ENCODE measurements at places on chromosomes 5 and 9. TPM values are rescaled to one million over a fixed set of nuclear protein-coding genes. Genes with fewer than 3 reads are reported as not detected.

Gene ENTPD2
- total RNA-seq, result 2.4 TPM

Gene GRXCR2
- not detected for total RNA-seq

Gene EDIL3
- 29.7 TPM for total RNA-seq

Gene CEL
- total RNA-seq, result 1.4 TPM

Gene CDX1
- 0.29 TPM for total RNA-seq

Gene DND1
- 0.28 TPM for total RNA-seq

Gene GFM2
- total RNA-seq, result 55.7 TPM

DNA sequence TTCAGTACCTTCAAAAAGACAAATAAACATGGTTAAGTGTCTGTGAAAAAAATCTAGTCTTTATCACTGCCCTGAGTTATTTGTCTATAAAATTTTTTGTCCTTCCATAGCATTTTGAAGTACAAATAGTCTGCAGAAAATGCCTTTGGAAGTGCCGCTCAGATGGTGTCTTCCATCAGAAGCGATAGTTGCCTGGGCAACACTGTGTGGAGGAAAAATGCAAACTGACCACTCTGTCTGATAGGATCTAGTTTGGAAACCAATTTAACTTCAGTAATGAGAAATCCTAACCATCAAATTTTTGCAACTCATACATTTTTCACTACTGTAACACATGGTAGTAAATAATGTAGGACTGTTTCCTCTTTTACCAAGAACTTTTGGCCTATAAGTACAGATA lies 449.9 kb downstream of the PRELID2 start:
- DNase-seq, result no peak
- H3K36me3 ChIP-seq, result no peaks in the 10 kb centered on the region
- H3K4me1 ChIP-seq, result no peaks in the 10 kb centered on the region
- no peaks in the 10 kb centered on the region for H3K27me3 ChIP-seq
- no peak overlapping the region for H3K4me3 ChIP-seq

- DNase-seq, result no peak
- H3K27ac ChIP-seq, result no peak overlapping the region
- no peak overlapping the region for H3K4me3 ChIP-seq
Measured at GRCh38 chr5:172370648-172371545, 83.4 kb downstream of the SH3PXD2B start.

GRCh38 chr9:119221276-119221675 lies 148.0 kb downstream of the BRINP1 start:
- no peak overlapping the region for H3K27ac ChIP-seq
- no peak overlapping the region for H3K4me3 ChIP-seq
- no peaks in the 10 kb centered on the region for H3K27me3 ChIP-seq
- H3K4me1 ChIP-seq, result no peaks in the 10 kb centered on the region
- no peak for DNase-seq
- no peaks in the 10 kb centered on the region for H3K36me3 ChIP-seq

GRCh38 chr9:27352457-27353165 lies 55.7 kb upstream of the EQTN start:
- H3K27me3 ChIP-seq, result no peaks in the 10 kb centered on the region
- H3K36me3 ChIP-seq, result no peaks in the 10 kb centered on the region
- no peak for DNase-seq
- H3K4me1 ChIP-seq, result no peaks in the 10 kb centered on the region
- H3K27ac ChIP-seq, result peak overlapping the region; percentile 75
- no peak overlapping the region for H3K4me3 ChIP-seq

- no peak overlapping the region for H3K27ac ChIP-seq
- no peaks in the 10 kb centered on the region for H3K27me3 ChIP-seq
- H3K4me1 ChIP-seq, result no peaks in the 10 kb centered on the region
- no peak overlapping the region for H3K4me3 ChIP-seq
- no peak for DNase-seq
- H3K36me3 ChIP-seq, result no peaks in the 10 kb centered on the region
Measured at GRCh38 chr5:174273325-174273724, 227.8 kb downstream of the NSG2 start.

DNA sequence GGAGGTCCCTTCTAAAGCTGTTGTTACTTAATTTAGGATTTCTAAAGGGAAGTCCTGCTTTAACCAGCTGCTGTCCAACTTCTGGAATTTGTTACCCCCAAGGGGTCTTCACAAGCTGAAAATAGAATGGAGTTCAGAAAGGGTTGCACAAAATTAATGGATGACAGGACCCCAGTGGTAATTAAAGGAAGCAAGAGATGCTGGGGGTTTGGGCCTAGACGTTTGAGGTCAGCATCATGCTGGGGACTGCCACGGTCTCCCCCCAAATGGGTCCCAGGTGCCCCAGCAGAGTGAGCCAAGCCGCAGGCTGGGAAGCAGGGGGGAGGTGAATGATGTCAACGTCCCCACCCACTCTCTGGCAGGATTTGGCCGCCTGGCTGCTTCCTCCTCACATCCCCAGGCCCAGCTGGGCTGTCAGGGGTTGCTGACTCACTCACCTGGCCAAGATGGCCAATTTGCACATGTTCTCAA lies 97.5 kb upstream of the ARAP3 start:
- peak; percentile 83 for DNase-seq
- peaks cover 8% of the 10 kb centered on the region for H3K4me1 ChIP-seq
- no peak overlapping the region for H3K4me3 ChIP-seq
- H3K27me3 ChIP-seq, result no peaks in the 10 kb centered on the region

- no peaks in the 10 kb centered on the region for H3K4me1 ChIP-seq
- H3K27me3 ChIP-seq, result no peaks in the 10 kb centered on the region
- no peak for DNase-seq
- H3K4me3 ChIP-seq, result no peak overlapping the region
- H3K36me3 ChIP-seq, result no peaks in the 10 kb centered on the region
Measured at GRCh38 chr5:116497631-116498030, 77.0 kb downstream of the SEMA6A start.

DNA sequence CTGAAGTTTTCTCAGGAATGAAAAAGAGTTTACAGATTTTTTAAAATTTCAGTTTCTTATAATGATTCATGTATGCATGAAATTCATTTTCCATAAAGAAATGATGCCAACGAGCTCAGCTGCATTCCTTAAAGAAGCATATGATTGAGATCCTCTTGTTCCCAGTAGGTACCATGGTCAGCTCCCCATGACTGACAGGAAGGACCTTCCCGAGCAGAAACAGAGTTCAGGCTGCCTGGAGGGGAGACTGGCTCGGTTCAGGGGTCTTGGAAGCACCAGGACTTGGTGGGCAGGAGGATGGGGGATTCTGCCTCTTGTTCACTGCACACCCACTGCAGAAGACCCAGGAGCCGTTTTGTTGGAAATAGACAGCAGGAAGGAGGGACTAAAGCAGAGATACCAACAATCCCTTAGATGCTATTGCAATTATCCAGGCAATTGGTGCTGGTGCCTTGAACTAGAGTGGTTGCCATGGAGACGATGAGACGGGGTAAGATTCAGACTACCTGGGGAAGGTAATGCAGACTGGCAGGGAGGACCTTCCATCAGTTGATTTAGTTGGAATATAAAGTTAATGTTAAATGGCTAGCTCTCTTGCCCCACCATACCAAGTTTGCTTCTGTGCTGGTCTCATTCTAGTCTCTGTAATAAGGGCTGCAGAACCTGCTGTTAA lies 447.8 kb downstream of the MTRR start:
- no peaks in the 10 kb centered on the region for H3K27me3 ChIP-seq
- no peaks in the 10 kb centered on the region for H3K4me1 ChIP-seq
- no peak overlapping the region for H3K27ac ChIP-seq
- no peak for DNase-seq

DNA sequence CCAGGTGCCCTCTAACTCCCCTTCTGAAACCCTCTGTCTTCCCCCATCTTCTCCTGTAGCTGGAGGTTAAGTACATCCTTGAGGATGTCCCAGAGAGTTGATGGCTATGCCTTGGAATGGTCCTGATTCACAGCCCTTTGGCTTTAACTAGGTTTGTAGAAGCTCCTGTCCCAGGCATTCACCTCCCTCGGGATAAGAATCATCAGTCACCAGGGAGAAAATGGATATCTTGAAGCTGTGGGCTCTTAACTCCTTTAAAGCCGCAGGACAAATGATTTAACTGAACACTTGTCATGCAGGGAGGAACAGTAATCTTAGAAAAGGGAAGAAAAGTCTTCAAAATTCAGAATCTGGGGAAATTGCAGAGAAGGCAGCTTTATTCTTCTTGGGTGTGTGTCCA lies 139.9 kb downstream of the PSAT1 start:
- no peak for DNase-seq
- H3K27me3 ChIP-seq, result no peaks in the 10 kb centered on the region
- H3K4me1 ChIP-seq, result no peaks in the 10 kb centered on the region

- H3K4me3 ChIP-seq, result no peak overlapping the region
- H3K36me3 ChIP-seq, result no peaks in the 10 kb centered on the region
- H3K4me1 ChIP-seq, result no peaks in the 10 kb centered on the region
- no peak for DNase-seq
- no peak overlapping the region for H3K27ac ChIP-seq
Measured at GRCh38 chr9:122206118-122207046, 22.4 kb downstream of the LHX6 start.

DNA sequence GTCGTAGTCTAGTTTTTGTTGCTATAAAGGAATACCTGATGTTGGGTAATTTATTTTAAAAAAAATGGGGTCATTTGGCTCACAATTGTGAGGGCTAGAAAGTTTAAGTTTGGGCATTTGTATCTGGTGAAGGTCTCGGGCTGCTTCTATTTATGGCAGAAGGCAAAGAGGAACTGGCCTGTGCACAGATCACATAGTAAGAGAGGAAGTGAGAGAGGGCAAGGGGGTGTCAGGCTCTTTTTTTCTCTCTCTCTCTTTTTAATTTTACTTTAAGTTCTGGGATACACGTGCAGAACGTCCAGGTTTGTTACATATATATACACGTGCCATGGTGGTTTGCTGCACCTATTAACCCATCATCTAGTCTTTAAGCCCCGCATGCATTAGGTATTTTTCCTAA lies 453.3 kb downstream of the DIRAS2 start:
- H3K4me1 ChIP-seq, result no peaks in the 10 kb centered on the region
- no peak overlapping the region for H3K4me3 ChIP-seq
- H3K36me3 ChIP-seq, result no peaks in the 10 kb centered on the region
- H3K27ac ChIP-seq, result no peak overlapping the region
- no peak for DNase-seq
- H3K27me3 ChIP-seq, result no peaks in the 10 kb centered on the region

- no peak overlapping the region for H3K4me3 ChIP-seq
- no peaks in the 10 kb centered on the region for H3K36me3 ChIP-seq
- peaks cover 6% of the 10 kb centered on the region for H3K4me1 ChIP-seq
Measured at GRCh38 chr5:172749881-172750633, 20.9 kb downstream of the DUSP1 start.

DNA sequence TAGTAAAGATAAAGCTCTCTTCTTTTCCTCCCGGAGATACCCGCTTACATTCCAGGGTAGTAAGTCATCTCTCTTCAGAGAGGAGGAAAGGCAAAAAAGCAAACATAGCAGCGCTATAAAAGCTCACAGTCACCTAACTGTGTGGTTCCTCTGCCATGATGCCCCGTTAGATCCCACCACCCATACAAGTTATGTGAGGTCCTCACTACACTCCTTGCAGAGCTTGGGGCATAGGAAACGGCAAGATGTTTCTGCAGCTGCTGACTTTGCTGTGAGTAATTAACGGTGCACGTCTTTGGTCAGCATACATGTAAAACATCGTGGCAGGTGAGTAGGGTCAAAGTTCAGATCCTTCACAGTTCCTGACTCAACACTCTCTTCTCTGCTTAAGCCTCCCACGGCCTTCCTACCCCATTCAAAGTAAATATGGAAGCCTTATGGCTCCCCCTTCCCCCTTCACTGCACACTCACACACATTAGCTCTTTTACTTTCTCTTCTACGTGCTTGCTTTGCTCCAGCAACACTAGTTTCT lies 218.9 kb downstream of the DIRAS2 start:
- DNase-seq, result no peak
- no peak overlapping the region for H3K27ac ChIP-seq
- no peaks in the 10 kb centered on the region for H3K36me3 ChIP-seq
- H3K4me3 ChIP-seq, result no peak overlapping the region
- no peaks in the 10 kb centered on the region for H3K27me3 ChIP-seq
